ENCODE measurements at places on chromosomes 2 and 18.

- no peak for DNase-seq
These were observed 108.1 kb downstream of the XRCC5 start for GRCh38 chr2:216216951-216217903.

GRCh38 chr2:138395565-138396306, 105.8 kb upstream of the SPOPL start:
- no peak for DNase-seq

DNA sequence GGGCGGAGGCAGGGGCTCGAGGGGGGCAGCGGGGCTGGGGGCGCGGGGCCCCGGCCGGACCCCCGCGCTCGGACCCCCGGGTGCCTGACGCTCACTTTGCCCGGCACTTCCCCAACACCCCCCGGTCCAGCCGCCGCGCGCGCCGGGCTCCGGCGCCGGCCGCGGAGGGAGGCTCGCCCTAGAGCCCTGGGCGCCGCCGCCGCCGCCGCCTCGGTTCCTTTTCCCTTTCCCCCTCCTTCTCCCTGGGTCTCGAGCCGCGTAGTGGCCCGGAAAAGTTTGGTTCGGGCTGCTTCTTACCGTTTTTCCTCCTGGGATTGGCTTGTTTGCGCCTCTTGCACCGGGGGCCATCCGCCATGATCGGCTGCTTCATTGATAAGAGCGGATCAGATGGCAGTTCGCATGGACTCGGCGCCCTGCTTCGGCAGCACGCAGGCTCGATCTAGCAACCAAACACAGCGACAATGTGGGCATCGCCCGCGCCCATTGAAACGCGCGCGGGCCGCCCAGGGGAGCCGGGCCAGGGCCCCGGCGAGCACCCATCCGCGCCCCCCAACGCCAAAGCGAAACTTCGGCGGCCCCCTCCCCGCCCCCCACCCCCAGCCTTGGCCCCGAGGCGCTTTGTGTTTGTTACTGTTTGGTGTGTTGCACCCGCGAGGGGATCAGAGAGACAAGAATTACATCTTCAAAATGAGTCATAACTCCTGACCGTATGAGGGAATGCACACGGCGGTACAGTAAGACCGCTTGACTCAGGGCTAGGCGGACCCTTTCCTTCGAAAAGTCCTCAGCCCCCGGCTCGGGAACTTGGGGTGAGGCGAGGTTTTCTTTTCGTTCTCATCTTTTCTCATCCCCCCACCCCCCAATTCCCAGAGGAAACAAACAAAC, 2.7 kb downstream of the ZEB2 start:
- DNase-seq, result peak; percentile 97

DNA sequence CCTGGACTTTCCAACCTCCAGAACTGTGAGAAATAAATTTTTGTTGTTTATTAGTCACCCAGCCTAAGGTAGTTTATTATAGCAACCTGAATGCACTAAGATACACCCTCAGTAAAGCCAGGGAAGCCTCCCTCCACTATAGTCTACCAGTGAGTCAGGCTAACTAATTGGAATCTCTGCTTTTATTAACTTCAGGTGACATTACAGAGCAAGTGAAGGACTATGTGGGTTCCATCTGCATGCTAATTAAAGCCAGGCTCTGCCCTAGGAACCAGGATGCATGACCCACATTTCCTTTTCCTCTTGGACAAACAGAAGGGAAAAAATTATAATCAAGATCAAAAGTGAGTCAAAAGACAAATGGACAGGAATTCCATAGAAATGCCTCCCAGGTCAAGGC, 56.1 kb downstream of the ZC3H8 start:
- no peak for DNase-seq

GRCh38 chr2:138155304-138155703, 191.0 kb downstream of the HNMT start:
- DNase-seq, result no peak

DNA sequence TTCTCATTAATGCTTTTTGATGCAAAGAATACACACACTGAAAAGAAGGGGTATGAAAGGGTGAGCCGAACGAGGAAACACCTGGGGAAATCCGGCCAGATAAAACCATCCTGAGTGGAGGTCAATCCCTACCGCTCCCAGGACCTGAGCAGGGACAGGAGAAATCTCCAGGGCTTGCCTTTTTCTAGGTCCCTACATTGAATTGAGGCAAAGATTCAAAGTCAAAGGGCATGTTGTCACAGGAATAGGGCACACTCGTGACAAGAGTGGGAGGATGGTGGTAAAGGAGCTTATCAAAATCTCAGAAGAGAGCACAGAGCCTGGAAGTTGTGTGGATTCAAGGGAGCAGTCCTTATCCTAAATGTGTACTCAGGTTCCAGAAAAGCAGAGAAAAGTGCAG, 61.2 kb upstream of the ACKR3 start:
- DNase-seq, result no peak

Measured in inflammatory macrophage treated with lipopolysaccharide for 4 hours (primary cell).